Ovary (tissue), 10 donors: ENCODE measurements at places on chromosomes 1 and 21. TPM values are rescaled to one million over a fixed set of nuclear protein-coding genes. Genes with fewer than 3 reads are reported as not detected.

FAM110D gene
- polyA plus RNA-seq, result 1.6 TPM

SLAMF6 gene
- 0.24 TPM for polyA plus RNA-seq

DNA sequence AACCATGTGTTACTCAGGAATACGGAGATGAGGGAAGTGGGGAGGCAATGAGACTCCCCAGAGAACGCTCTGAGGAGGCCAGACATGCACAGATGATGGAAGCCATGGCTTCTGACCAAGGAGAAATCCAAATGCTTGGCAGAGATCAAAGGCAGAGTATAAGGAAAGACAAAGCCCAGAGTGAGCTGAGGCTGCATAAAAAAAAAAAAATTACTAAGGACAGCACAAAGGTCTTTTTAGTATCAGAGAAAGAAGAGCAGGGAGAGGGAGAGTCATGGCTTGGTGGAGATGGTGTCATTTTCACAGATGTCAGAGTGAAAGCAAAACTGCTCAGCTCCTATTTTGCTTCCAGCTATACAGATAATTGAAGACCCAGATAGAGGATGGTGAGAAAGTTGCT, 8.1 kb upstream of the NCF2 start:
- no peaks in the 10 kb centered on the region for H3K27me3 ChIP-seq
- no peak for DNase-seq
- H3K27ac ChIP-seq, result no peak overlapping the region
- no peak overlapping the region for H3K4me3 ChIP-seq

- DNase-seq, result no peak
- H3K4me1 ChIP-seq, result no peaks in the 10 kb centered on the region
- H3K27me3 ChIP-seq, result no peaks in the 10 kb centered on the region
These were observed 67.6 kb downstream of the MAB21L3 start for GRCh38 chr1:116178837-116179236.

GRCh38 chr1:16913181-16913832, 8.4 kb upstream of the CROCC start:
- H3K4me1 ChIP-seq, result peaks cover 4% of the 10 kb centered on the region
- no peak for DNase-seq
- peak overlapping the region; percentile 38 for H3K27ac ChIP-seq
- H3K4me3 ChIP-seq, result peak overlapping the region; percentile 78

- H3K27me3 ChIP-seq, result no peaks in the 10 kb centered on the region
- H3K4me3 ChIP-seq, result no peak overlapping the region
- DNase-seq, result no peak
- H3K27ac ChIP-seq, result no peak overlapping the region
- no peaks in the 10 kb centered on the region for H3K4me1 ChIP-seq
These were observed 20.6 kb upstream of the MRPS14 start for GRCh38 chr1:175043824-175044223.

- no peaks in the 10 kb centered on the region for H3K4me1 ChIP-seq
- no peak for DNase-seq
- H3K27ac ChIP-seq, result no peak overlapping the region
- H3K4me3 ChIP-seq, result no peak overlapping the region
- no peaks in the 10 kb centered on the region for H3K36me3 ChIP-seq
These were observed 46.5 kb upstream of the PARP1 start for GRCh38 chr1:226454349-226454748.

TCP10L gene
- 2.9 TPM for polyA plus RNA-seq

DNA sequence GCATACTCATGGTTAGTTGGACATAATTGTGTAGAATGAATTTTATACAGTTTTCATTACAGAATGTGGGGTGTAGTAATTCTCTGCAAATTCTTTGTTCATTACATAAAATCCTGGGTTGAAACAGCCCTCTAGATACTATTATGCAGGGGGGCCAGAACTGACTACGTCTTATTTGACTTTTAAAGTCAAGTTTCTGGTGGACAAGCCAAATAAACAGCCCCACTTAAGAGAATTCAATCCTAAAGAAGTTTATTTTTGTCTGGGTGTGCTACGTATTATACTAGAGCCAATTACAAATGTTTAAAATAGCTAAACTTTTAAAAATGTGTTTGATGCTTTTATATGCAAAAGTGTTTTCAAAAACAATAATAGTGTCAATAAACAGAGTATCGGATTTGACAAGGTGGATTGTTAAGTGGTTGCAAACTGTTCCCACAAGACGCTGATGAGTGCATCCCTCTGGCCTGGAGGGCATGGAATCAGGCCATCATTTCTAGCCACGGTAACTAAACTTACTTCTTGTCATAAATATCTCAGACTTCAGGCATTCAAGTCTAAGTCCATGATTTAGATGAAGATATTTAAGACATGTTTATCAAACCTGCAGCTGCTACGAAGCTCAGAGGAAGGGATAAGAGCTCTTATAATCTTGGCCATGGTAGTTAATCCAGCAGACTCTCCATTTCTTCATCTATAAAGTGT, 646.3 kb downstream of the KIF26B start:
- H3K27ac ChIP-seq, result no peak overlapping the region
- DNase-seq, result no peak
- H3K27me3 ChIP-seq, result no peaks in the 10 kb centered on the region
- H3K36me3 ChIP-seq, result no peaks in the 10 kb centered on the region
- H3K4me1 ChIP-seq, result no peaks in the 10 kb centered on the region

GRCh38 chr1:92274939-92275338, 23.8 kb downstream of the GLMN start:
- H3K4me1 ChIP-seq, result no peaks in the 10 kb centered on the region
- DNase-seq, result no peak
- H3K36me3 ChIP-seq, result no peaks in the 10 kb centered on the region
- H3K27ac ChIP-seq, result no peak overlapping the region
- no peaks in the 10 kb centered on the region for H3K27me3 ChIP-seq
- no peak overlapping the region for H3K4me3 ChIP-seq

ABCA4 gene
- polyA plus RNA-seq, result 1.2 TPM

DNA sequence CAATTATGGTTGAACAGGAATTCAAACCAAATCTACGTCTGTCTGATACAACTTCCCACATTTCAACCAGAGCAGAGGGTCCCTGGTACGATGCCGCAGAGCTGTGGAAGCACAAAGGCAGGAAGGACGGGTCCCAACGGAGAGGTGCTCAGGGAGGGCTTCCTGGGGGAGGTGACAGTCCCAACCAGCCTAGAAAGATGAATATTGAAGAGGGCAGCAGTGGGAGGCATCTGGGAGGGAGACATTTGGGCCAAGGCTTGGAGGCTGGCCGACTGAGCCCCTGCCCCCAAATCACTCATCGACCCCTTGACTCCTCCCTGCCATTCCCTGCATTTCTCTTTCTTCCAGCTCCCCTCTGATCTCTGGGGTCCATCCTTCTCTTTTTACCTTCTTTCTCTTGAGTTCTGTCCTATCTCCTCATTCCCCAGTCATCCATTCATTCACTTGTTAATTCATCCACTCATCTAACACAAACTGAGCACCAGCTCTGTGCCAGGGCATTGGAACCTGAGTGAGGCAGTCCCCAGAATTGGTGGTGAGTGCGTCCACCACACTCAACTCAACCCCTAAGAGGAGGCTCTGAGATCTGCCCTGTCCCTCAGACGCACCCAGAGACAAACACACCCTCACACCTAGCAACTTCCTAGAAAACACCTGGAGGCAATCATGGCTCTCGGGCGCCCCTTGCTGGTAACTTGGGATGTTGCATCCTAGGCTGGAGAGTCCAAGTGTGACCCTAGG, 13.2 kb upstream of the CELA3B start:
- no peaks in the 10 kb centered on the region for H3K36me3 ChIP-seq
- no peak overlapping the region for H3K4me3 ChIP-seq
- H3K4me1 ChIP-seq, result no peaks in the 10 kb centered on the region
- peak; percentile 63 for DNase-seq

- no peak overlapping the region for H3K4me3 ChIP-seq
- H3K27me3 ChIP-seq, result no peaks in the 10 kb centered on the region
- no peaks in the 10 kb centered on the region for H3K36me3 ChIP-seq
- H3K4me1 ChIP-seq, result peaks cover 12% of the 10 kb centered on the region
- no peak for DNase-seq
These were observed 33.9 kb upstream of the CSF1 start for GRCh38 chr1:109876617-109877316.
